ENCODE measurements at places on chromosomes 3 and 15.
A peak's percentile ranks its signal among the peaks of the same experiment; 100 is the strongest.

- DNase-seq: no peak
Measured at GRCh38 chr3:34109846-34110245, 311.4 kb downstream of the PDCD6IP start.

- no peak for DNase-seq
Measured at GRCh38 chr3:111786922-111787321, 72.1 kb upstream of the PHLDB2 start.

DNA sequence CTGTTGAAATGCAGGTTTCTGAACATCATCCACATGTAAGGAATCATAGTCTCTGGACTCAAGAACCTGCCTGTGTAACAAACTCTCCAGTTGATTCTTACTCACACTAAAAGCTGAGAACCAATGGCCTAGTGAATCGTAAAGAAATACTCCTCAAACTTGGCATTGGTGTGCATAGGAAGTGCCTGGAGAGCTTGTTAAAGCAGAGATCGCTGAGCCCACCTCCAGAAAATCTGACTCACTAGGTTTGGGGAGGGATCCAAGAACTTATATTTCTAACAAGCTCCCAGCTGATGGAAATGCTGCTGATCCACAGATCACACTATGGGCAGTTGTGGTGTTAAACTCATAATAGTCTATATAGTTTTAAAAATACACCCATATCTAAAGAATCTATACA, 55.8 kb upstream of the LMCD1 start:
- DNase-seq: no peak

- no peak for DNase-seq
Measured at GRCh38 chr3:61662861-61663260, 101.5 kb downstream of the PTPRG start.

- no peak for DNase-seq
Measured at GRCh38 chr15:29319823-29320222, 50.2 kb upstream of the NSMCE3 start.

GRCh38 chr3:11381563-11381962, 109.4 kb downstream of the ATG7 start:
- no peak for DNase-seq

DNA sequence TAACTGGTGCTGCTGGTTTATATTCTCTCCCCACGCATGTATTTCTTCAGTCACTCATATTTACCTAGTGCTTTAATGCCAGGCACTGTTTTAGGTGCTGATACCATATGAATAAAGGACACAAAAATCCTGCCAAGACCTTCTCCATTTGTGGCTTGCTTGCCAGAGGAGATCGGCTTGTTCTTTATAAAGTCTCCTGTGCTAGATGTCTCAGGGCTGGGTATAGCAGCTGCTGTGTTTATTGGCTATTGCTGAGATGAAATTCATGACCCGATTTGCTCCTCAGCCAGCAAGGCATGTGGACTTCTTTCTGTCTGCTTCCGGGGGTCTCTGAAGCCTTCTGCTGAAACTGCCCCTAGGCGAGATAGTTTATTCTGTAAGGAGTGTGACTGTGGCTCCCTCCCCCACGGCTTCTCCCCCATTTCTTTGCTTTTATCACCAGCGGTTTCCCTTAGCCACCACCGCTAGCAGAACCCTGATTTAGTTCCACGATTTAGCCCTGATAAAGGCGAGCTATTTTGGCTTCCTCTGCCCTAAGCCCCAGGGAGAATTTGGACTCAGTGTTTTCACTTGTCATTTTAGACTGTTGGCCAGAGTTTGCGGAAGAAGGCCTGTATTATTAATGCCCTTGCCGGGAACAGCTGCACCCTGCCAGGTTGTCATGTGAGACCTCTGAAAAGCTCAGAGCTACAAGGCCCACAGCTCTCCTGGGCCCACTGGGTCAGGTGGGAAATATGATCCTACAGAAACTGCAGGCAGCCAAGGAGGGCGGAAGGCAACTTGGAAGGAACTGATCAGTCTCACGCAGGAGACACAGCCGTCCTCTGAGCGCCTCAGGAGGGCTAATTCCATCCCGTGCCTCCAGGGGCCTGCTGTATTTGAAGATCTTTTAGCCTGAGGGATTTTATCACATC, 46.8 kb downstream of the ST6GAL1 start:
- peak; percentile 72 for DNase-seq

- no peak for DNase-seq
Measured at GRCh38 chr3:178041931-178042330, 494.3 kb upstream of the KCNMB2 start.

DNA sequence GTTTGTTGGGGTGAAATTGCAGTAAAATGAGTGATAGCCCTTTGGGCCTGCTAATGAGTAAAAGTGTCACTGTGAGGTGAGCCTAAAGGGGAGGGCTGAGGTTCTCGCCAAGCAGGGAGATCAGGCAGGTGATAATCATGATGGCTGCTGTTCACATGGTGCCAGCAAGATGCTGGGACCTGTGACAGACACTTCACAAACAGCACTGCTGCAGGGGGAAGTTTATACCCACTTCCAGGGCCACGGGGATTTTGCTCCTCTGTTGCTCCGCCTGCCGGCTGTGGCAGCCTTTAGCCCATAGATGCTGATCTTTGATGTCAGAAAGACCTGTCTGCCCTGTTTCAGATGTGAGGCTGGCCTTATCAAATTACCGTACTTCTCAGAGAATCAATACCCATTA, 96.7 kb downstream of the SV2B start:
- no peak for DNase-seq

- DNase-seq: no peak
Measured at GRCh38 chr3:52872245-52872644, 25.1 kb downstream of the STIMATE start.
